RWPE1 (cell line): ENCODE measurements at places on chromosomes 4 and X.

DNA sequence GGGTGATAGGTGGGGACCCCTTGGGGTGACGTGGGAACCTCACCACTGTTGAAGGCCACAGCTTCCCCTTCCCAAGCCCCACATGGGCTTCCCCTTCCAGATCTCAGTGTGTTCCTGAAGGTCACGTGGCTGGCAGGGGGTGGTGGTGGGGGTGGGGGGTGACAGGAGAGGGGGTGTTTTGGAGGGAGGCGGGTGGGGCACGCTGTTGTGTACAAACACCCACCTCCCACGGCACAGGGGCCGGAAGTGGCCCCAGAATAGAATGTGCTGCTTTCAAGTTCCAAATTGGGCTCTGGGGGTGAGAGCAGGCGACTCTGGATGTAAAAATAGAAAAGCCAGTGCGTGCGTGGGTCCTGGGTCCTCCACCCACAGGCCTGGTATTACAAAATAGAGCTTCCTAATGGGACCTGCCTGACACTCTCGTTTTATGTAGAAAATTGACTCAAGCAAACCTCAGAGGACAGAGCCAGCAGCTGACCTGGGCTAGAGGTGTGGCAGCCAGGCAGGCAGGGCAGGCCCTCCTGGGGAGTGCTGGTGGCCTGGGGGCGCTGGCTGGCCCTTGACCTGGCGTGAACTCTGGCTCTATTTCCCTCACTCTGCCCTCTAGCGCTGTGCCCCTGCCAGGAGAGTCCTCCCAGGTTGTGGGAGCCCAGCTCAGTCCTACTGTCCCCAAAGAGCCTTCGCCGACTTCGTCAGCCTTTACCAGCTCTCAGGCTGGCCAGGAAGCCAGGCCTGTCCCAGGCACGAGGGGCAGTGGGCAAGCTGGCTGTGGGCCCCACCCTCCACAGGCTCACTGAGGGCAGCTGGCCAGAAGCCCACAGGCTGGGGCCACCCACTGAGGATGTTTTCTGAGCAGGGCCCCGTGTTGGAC is 5.4 kb upstream of the SH3BP2 start:
- DNase-seq, result no peak

- DNase-seq, result no peak
Observed at GRCh38 chr4:119479835-119480234, 148.8 kb downstream of the PDE5A start.

DNA sequence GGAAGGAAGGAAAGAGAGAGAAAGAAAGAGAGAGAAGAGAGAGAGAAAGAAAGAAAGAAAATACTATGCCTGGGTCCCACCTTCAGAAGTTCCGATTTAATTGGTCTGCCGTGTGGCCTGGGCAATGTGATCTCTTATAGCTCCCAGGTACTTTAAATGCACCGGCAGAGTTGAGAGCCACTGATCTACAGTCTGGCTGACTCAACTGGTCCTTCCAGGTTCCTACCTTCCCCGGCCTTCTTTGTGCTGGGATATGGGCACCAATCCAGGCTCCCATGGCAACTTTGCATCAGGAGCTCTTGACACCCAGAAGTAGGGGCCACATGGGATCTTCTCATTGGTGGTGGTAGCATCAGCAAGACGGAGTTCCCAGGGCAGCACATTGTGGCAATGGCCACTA is 186.5 kb upstream of the ATP6AP2 start:
- DNase-seq, result no peak

DNA sequence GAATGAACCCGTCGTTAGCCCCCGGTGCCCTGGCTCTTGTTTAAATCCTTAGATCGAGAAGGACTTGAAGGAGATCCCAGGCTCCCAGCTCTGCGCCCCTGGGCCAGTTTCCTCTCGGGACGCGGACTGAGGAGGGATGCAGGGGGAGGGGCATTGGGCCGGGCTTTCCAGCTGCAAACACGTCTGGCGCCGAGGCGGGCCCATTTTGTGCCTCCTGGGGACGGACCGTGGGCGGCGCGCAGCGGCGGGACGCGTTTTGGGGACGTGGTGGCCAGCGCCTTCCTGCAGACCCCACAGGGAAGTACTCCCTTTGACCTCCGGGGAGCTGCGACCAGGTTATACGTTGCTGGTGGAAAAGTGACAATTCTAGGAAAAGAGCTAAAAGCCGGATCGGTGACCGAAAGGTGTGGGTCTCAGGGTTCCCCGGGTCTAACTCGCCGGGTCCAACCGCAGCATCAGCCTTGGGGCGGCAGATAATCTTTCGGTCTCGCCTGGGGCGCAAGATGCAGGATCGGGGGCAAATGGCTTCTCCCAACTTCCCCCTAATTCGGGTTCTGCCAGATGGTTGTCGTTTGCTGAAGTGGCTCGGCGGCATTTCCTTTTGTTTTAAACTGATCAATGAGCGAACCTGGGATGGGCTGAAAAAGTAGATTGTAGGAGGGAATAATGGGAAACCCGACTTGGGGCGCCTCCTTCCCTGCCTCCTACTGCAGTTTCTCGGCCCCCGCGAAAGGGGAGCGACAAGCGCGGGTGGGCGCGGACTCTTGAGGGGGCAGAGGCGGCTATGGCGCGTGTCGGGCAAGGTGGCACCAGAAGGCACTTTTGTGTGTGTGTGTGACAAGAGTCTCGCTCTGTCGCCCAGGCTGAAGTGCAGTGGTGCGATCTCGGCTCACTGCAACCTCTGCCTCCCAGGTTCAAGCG is 2.9 kb downstream of the PDGFRA start:
- no peak for DNase-seq

GRCh38 chr4:104719539-104720230 is 225.0 kb upstream of the CXXC4 start:
- no peak for DNase-seq

DNA sequence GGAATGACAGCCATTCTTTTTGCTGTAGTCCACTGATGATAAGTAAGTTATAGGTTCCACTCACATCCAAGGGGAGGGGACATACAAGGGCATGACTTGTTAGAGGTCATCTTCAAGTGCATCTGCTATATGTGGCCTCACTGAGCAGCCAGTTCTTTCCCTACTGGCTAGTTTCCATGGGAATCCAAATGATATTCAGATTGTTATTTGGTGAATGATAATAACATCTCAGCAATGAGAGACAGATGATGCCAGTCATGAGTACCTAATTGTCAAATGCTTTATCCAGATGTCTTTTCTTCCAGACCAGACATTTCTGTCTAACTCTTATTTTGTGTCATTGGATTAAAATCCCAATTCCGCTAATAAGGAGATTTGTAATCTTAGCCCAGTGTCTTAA is 460.4 kb upstream of the BOD1L1 start:
- DNase-seq, result no peak
